H9 (cell line): ENCODE measurements at places on chromosomes 6 and 20. TPM values are rescaled to one million over a fixed set of nuclear protein-coding genes. Genes with fewer than 3 reads are reported as not detected.

LBP gene
- 0.35 and 0.52 TPM in 2 replicates for total RNA-seq

DNA sequence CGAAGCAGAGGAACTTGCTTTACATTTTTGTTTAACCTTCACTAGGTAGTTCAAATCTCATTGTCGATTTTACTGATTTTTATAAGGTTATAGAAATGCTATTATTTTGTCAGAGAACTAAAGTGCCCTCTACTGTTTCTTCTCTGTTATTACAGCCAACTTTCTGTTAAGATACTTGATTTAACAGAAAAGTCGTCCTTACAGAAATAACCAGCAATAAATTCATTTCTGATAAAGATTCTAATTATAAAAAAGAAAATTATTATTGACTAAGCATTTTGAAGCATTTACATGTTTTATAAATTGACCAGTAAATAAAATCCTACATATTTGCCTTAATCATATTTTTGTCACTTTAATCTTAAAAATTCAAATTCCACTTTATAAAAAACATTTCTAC lies 60.8 kb downstream of the OGFRL1 start:
- H3K4me1 ChIP-seq: no peaks in the 10 kb centered on the region
- H3K27me3 ChIP-seq: no peaks in the 10 kb centered on the region
- DNase-seq: no peak
- H3K36me3 ChIP-seq: no peaks in the 10 kb centered on the region
- no peak overlapping the region for H3K27ac ChIP-seq
- H3K4me3 ChIP-seq: no peak overlapping the region

DNA sequence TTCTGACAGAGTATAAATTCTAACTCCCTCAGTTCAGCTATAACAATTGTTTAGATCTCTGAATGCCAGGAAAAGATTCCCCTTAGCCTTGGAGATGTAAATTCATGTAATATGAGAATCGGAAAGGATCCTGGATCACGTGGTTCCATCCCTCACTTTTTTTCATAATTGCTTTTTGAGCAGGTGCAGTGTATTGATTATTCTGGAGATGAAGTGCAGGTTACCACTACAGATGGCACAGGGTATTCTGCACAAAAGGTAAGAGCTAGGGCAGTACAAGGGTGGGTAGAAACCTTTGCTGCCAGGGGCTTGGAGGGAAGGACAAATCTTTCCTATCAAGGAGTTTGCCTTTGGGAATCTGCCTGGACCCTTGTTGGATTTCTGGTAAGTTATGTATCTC lies 52.7 kb downstream of the KDM1B start:
- no peak overlapping the region for H3K27ac ChIP-seq
- DNase-seq: no peak
- peaks cover 2% of the 10 kb centered on the region; the same call in 1 of the 2 replicates for H3K4me1 ChIP-seq
- H3K27me3 ChIP-seq: no peaks in the 10 kb centered on the region
- no peak overlapping the region for H3K4me3 ChIP-seq

DNA sequence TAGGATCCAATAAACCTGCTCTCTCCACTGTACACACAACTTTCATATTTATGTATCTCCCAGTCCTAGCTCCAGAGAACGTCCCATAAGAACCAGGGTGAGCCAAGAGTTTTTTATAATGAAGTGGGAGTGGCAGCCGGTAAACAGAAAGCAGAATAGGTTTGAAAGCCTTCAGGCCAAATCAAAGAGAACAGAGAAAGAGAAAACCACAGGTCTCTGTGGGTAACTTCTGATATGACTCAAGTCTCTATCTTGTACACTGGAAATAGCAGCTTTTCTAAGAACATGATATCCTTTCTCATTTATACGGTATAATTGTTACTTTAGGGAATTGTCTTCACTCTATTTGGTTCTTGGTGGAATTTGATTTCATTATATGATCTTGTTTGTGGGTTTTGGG lies 273.6 kb downstream of the PACRG start:
- H3K4me3 ChIP-seq: no peak overlapping the region
- H3K27ac ChIP-seq: no peak overlapping the region
- no peak for DNase-seq
- no peaks in the 10 kb centered on the region for H3K27me3 ChIP-seq
- H3K36me3 ChIP-seq: no peaks in the 10 kb centered on the region

GRCh38 chr6:4209196-4209595 lies 73.8 kb upstream of the ECI2 start:
- H3K27ac ChIP-seq: no peak overlapping the region
- no peaks in the 10 kb centered on the region for H3K4me1 ChIP-seq
- H3K27me3 ChIP-seq: no peaks in the 10 kb centered on the region
- peaks cover 9% of the 10 kb centered on the region for H3K36me3 ChIP-seq
- no peak for DNase-seq
- H3K4me3 ChIP-seq: no peak overlapping the region

GRCh38 chr6:37283268-37283667 lies 25.3 kb upstream of the TMEM217 start:
- H3K27ac ChIP-seq: no peak overlapping the region
- H3K27me3 ChIP-seq: no peaks in the 10 kb centered on the region
- H3K4me3 ChIP-seq: no peak overlapping the region
- DNase-seq: no peak

DNA sequence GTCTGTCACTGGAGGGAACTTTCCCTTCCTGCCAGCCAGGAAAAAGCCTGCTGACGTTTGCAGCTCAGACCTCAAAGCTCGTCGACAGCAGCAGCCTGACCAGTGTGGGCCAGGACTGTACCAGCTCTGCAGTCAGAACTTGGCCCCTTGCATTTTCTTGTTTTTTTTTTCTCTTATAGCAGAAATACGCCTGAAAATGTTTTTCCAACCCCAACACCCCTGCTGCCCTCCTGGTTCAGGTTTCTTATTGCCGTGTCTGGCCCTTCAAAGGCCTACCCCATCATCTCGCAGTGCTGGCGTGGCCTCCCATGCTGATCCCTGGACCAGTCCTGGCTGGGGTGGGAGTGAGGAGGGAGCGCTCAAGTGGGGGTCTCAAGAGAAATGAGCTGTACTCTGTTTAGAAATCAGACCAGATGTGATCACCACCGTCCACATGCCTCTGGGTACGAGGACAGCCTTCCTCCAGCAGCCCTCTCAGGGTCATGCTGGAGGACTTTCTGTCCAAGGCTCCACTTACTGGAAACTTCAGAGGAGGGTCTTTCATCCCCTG lies 169.0 kb downstream of the FOXC1 start:
- no peaks in the 10 kb centered on the region; the same call in 2 of the 3 replicates for H3K36me3 ChIP-seq
- no peak overlapping the region for H3K4me3 ChIP-seq
- DNase-seq: no peak
- H3K4me1 ChIP-seq: no peaks in the 10 kb centered on the region; the same call in 1 of the 2 replicates
- no peak overlapping the region for H3K27ac ChIP-seq

DNA sequence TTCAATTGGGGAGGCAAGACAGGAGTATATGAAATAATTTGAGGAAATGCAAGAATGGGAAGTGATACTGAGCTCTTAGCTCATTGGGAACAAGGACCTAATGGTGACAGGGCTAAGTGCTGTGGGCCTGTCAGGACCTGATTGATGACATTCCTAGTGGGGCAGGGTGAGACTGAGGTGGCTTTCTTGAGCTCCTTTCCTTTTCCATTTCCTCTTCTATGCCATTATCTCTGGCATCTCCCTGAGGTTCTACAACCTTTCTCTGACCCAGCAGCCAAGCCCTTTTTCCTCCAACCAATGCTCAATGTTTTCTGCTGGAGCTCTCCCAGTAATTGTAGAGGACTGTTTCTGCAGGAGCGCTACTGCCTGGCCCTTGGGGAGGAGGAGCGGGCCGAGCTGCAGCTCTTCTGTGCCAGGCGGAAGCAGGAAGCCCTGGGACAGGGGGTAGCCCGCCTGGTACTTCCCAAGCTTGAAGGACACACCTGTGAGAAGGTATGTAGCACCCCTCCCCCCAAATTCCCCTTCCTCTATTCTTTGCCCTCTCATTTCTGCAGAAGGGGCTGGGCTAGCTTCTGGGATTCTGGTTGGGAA lies 2.8 kb upstream of the TOMM6 start:
- H3K36me3 ChIP-seq: peaks cover 7% of the 10 kb centered on the region
- H3K27ac ChIP-seq: no peak overlapping the region
- H3K27me3 ChIP-seq: peaks cover 17% of the 10 kb centered on the region; the same call in 1 of the 2 replicates
- no peak for DNase-seq

DNA sequence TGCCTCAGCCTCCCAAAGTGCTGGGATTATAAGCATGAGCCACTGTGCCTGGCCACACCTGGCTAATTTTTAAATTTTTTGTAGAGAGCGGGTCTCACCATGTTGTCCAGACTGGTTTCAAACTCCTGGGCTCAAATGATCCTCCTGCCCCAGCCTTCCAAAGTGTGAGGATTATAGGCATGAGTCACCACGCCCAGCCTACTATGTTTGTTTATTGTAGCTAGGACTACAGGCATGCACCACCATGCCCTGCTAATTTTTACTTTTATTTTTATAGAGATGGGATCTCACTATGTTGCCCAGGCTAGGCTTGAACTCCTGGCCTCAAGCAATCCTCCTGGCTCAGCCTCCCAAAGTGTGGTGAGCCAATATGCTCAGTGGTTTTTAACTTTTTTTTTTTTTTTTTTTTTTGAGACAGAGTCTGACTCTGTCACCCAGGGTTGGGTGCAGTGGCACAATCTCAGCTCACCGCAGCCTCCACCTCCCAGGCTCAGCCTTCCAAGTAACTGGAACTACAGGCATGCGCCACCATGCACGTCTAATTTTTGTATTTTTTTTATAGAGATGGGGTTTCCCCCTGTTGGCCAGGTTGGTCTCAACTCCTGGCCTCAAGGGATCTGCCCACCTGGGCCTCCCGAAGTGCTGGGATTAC lies 12.0 kb upstream of the DDX43 start:
- H3K4me3 ChIP-seq: no peak overlapping the region
- no peaks in the 10 kb centered on the region for H3K4me1 ChIP-seq
- DNase-seq: no peak
- no peaks in the 10 kb centered on the region for H3K36me3 ChIP-seq
- H3K27me3 ChIP-seq: no peaks in the 10 kb centered on the region
- no peak overlapping the region for H3K27ac ChIP-seq

DNA sequence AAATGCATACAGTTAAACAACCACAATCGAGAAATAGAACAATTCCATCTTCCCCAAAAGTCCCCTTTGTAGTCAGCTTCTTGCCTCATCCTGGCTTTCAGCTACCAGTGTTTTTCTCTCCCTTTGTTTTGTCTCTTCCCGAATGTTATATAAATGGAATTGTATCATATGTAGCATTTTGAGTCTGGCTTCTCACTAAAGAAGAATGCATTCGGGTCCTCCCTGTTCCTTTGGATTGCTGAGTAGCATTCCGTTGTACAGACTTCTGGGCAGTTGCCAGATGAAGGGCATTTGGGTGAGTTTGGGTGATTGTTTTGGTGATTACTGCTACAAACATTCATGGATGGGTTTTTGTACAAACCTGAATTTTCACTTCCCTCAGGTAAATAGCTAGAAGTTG lies 27.8 kb downstream of the PRPH2 start:
- no peak overlapping the region for H3K4me3 ChIP-seq
- H3K27ac ChIP-seq: no peak overlapping the region
- no peak for DNase-seq
- H3K4me1 ChIP-seq: no peaks in the 10 kb centered on the region

CRISP2 gene
- not detected in 2 replicates for total RNA-seq

DNA sequence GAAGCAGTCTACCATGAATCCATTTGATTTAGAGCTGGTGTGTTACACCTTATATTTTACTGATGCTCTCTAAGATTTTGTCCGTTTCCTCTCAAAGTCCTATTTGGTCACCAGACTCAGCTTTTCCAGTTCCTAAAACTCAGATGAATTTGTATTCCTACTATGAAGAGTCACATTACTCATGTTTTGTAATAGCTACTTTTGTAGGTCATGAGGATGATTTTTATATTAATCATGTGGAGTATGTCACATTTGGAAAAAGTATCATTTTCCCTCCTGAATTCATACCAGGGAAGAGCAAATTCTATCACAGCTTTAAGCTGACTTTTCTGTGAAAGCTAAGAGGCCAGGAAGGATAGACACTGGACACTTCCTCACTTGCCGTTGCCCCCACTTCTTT lies 140.6 kb upstream of the SCGN start:
- no peaks in the 10 kb centered on the region for H3K27me3 ChIP-seq
- H3K4me1 ChIP-seq: no peaks in the 10 kb centered on the region
- peaks cover 3% of the 10 kb centered on the region; the same call in 1 of the 3 replicates for H3K36me3 ChIP-seq
- H3K4me3 ChIP-seq: no peak overlapping the region

STX7 gene
- total RNA-seq: 26.8 and 30.0 TPM in 2 replicates

DNA sequence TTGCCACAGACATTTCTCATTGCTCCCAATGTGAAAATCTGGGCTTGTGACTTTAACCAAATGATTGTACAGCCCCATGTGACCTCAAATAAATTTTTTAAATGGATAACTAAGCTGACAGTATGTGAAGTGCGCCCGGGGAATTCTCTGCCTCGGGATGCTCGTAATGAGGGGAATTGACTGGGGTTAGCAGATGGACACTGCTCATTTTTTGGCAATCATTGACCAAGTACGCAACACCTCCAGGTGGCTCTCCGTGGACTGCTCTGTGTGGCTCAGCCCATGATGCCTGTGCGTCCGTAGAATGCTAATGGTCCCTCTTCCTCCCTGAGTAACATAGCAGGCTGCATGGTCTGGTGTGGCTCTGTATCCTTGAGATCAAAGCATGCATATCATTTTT lies 42.4 kb downstream of the FARS2 start:
- H3K4me1 ChIP-seq: 0 out of 2 replicates have a peak, but pooled peaks cover 1% of the 10 kb centered on the region
- no peak for DNase-seq
- H3K27me3 ChIP-seq: no peaks in the 10 kb centered on the region
- H3K36me3 ChIP-seq: no peaks in the 10 kb centered on the region

- DNase-seq: no peak
- H3K4me1 ChIP-seq: no peaks in the 10 kb centered on the region
- H3K27ac ChIP-seq: no peak overlapping the region
- peaks cover 4% of the 10 kb centered on the region for H3K36me3 ChIP-seq
- no peak overlapping the region for H3K4me3 ChIP-seq
These were observed 104.3 kb downstream of the SULF2 start for GRCh38 chr20:47680804-47681529.

SLC25A27 gene
- 3.8 and 5.1 TPM in 2 replicates for total RNA-seq

GRCh38 chr6:10690651-10691445 lies 3.6 kb downstream of the C6orf52 start:
- H3K27me3 ChIP-seq: no peaks in the 10 kb centered on the region
- DNase-seq: no peak
- peaks cover 13% of the 10 kb centered on the region for H3K36me3 ChIP-seq
- no peak overlapping the region for H3K27ac ChIP-seq
- no peak overlapping the region for H3K4me3 ChIP-seq

DNA sequence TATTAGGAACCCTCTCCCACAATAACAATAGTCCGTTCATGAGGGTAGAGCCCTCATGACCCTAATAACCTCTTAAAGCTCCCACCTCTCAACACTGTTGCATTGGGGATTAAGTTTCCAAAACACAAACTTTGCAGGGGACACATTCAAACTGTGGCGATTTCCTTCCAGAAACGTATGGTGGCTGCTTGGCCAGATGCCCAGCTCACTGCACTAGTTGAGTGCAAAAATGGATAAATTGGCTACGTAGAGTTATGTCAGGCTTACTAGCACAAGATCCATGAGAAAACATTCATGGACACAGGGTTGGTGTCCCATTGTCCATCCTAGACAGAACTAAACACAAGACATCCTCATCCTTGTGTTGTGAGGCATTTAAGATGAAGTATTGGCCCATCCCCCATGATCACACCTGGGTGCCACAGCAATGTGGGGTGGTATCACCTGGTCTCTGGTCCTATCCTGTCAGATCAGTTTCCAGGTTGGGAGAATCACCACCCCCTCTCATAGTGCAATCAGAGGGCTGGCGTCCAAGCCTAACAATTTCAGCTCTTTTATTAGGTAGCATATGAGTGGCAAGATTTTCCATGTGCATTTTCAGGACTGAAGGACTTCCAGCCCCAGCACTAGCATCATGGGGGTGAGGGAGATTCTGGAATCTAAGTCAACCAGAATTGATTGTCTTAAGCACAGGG lies 63.4 kb upstream of the ELOVL5 start:
- no peaks in the 10 kb centered on the region for H3K36me3 ChIP-seq
- H3K27me3 ChIP-seq: no peaks in the 10 kb centered on the region; the same call in 1 of the 2 replicates
- no peak overlapping the region for H3K4me3 ChIP-seq
- H3K4me1 ChIP-seq: 0 out of 2 replicates have a peak, but pooled peaks cover 3% of the 10 kb centered on the region

SGK2 gene
- total RNA-seq: not detected in 2 replicates

SLC22A1 gene
- 0.39 and 0.50 TPM in 2 replicates for total RNA-seq
